IMR-90 (cell line): ENCODE measurements at places on chromosomes 6 and 20. TPM values are rescaled to one million over a fixed set of nuclear protein-coding genes. Genes with fewer than 3 reads are reported as not detected.

DNA sequence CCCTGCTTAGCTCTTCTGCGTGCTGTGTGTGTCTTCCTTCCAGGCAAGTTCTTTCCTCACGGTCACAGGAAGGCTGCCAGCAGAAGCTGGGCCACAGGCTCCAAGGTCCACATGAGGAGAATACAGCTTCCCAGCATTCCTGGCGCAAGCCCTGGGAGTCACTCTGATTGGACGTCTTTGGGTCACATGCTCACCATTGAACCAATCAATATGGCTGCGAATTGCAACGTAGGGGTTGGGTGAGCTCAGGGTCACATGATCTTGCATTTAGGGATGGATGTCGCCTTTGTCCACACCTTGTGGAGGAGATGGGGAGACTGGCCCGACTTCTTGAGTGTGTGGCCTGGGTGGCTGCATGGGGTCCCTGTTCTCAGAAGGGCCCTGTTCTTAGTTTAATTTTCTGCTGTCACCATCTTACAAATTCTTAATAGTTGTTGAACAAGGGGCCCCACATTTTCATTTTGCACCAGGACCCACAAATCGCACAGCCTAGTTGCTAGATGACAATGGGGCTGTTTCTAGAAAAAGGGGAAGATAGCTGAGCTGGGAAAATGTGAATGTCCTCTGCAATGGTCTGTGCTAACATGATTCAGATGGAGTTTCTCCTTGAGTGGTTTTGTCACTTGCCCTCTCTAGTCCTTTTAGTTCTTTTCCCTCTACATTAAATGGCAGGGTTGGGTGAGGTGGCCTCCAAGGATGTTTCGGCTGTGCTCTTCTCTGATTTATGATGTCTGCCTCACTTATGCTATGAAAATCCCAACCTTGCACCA lies 149.6 kb downstream of the CDH26 start:
- DNase-seq: no peak

Gene VSX1
- not detected in 2 replicates for total RNA-seq

- DNase-seq: no peak
These were observed 145.1 kb downstream of the CLIC5 start for GRCh38 chr6:45870531-45870930.

- no peak for DNase-seq
These were observed 1.3 kb upstream of the CNKSR3 start for GRCh38 chr6:154511791-154512190.

DNA sequence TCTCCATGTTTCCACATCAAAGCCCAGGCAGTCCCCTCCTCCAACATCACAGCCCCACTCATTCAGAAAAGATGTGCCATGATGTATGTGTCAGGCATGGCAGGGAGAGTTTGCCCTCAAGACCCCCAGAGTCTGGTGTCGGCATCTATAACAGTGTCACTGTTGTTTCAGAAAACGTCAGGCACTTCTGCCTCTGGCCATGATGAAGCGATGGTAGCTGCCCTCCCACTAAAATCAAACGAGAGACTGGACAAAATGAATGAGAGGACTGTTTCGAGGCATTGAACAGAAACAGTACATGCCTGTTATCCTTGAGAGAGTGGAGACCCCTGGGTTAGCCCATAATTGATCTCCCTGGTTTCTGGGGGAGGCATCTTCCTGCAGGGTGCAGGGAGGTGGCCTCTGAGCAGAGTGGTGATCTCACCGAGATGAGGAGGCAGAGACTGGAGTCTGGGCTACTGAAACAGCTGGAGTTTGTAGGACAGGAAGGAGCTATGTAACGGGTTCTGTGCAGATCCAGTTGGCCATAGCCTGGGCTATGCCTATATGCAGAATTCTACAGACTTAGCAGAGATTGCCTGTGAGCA lies 144.5 kb downstream of the SYCP2 start:
- DNase-seq: no peak

DNA sequence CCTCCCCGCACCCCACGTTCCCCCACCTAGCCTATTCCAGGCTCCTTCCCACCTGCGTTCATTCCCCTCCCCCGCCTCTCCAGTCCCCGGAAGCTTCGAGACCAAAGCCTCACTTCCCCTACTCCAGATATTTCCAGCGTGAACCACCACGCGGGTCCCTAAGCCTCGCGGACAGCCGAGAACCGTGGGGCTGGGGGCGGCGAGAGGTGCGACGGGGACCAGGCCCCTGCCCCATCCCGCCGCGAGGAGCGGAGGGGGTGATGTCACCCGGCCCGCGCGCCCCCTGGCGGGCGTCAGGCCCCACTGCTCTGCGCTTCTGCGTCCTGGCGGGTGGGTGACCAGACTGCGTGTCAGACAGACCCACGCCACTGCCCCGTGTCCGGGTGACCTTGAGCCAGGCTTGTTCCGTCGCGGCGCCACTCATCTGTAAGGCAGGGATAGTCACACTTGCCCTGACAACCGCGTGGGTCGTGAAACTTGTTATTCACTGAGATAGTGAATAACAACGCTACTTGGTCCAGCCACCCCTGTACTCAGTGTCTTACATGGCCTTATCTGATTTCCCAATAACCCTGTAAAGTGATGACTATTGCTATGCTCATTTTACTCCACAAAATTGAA lies 9.0 kb upstream of the HSP90AB1 start:
- peak; percentile 56 for DNase-seq
